ENCODE measurements at places on chromosomes 1 and 21.
A peak's percentile ranks its signal among the peaks of the same experiment; 100 is the strongest.

GRCh38 chr1:112743174-112744008, 28.3 kb upstream of the PPM1J start:
- DNase-seq = no peak

- DNase-seq = no peak
Observed at GRCh38 chr1:100296140-100296539, 30.1 kb downstream of the RTCA start.

DNA sequence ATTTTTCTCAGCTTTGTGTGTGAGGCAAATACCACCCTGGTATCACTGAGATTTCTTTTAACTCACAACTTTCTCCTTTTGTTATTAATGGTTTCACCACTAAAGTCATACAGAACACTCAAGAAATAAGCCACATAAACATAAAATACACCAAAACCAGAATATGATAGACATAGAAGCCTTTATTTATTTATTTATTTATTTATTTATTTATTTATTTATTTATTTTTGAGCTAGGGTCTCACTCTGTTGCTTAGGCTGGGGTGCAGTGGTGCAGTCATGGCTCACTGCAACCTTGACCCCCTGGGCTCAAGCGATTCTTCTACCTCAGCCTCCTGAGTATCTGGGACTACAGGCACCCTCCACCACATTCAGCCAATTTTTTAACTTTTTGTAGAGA, 12.5 kb downstream of the KRTAP8-1 start:
- no peak for DNase-seq

DNA sequence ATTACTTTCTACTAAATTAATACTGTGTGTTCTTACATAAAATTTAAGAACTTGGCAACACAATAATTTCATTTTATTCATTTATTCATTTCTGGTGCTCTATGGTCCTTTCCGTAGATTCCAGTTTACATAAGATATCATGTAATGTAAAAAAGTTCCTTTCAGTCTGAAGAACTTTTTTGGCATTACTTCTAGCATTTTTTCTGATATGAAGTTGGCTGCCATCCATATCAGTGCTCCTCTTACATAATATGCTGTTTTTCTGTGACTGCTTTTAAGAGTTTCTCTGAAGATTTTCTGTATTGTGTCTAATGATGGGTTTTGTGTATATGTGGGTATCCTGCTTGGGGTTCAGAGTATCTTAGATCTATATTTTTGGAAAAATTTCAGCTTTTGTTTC, 34.8 kb downstream of the LIN9 start:
- DNase-seq = no peak

- DNase-seq = no peak
Observed at GRCh38 chr1:54738244-54738643, 22.6 kb downstream of the TTC4 start.

DNA sequence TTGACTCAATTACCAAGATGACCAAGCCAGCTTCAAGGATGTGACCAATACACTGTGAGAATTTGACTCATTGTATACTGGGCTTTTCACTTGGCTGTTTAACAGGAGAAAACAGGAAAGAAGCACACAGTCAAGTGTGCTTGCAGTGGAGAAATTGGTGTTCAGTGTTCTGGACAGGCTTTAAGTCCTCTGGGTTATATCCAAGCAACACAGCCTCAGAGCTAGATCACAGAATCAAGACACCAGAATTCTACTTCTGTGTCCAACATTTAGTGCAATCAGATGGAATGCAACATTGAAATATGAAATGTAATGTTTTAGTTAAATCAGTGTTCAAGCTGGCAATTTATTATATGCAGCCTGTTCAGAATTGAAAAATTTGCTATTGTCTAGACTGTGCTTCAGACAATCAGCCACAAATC, 694.4 kb downstream of the LTN1 start:
- no peak for DNase-seq

GRCh38 chr21:45124596-45124995, 50.2 kb downstream of the ADARB1 start:
- no peak for DNase-seq

- peak; percentile 5 for DNase-seq
Observed at GRCh38 chr1:86542631-86543030, 4.2 kb upstream of the CLCA4 start.

DNA sequence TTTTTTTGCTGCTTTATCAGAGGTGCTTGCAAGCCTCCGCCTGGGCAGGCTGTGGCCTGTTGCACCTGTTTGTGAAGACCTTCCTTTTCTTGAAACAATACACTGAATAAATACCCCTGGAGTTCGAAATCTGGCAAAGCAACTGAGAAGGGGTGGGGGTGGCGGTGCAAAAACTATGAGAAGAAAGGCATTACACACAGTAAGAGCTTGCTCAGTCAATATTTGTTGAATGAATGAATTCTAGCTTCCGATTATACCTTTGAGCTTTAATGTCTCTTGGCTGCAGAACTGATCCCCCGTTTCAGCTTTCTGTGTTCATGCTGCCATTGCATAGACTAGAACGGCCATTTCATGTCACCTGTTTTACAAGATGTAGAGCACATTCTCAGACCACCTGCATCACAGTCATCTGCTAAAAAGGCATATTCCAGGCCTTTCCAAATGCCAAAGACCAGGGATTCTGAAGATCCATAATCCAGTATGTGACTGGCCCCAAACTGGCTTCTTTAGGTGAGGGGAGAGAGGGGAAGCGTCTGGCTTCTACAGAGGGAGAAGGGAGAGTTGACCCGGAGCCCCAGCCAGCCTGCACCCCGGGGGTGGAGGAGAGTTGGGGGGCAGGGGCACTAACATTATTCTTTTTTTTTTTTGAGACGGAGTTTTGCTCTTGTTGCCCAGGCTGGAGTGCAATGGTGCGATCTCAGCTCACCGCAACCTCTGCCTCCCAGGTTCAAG, 111.5 kb downstream of the ETS2 start:
- no peak for DNase-seq

DNA sequence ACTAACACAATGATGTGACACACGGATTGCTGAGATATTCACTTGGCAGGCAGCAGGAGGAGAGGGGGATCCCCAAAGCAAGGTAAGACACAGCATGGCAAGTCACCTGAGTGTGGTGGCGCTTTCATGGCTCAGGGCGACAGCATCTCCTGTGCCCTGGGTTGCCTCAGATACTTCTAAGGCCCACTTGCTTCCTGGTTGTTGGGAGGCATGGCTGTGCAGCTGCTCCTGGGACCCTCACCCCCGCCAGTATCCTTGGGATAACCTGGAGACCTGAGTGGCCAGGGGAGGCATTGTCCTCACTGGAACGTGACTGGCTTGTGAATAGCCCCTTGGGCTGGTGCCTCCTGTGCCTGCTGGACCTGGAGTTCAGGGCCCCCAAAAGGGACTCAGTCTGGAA, 69.8 kb downstream of the STUM start:
- no peak for DNase-seq

- no peak for DNase-seq
Observed at GRCh38 chr1:235652364-235652763, 2.8 kb upstream of the GNG4 start.

DNA sequence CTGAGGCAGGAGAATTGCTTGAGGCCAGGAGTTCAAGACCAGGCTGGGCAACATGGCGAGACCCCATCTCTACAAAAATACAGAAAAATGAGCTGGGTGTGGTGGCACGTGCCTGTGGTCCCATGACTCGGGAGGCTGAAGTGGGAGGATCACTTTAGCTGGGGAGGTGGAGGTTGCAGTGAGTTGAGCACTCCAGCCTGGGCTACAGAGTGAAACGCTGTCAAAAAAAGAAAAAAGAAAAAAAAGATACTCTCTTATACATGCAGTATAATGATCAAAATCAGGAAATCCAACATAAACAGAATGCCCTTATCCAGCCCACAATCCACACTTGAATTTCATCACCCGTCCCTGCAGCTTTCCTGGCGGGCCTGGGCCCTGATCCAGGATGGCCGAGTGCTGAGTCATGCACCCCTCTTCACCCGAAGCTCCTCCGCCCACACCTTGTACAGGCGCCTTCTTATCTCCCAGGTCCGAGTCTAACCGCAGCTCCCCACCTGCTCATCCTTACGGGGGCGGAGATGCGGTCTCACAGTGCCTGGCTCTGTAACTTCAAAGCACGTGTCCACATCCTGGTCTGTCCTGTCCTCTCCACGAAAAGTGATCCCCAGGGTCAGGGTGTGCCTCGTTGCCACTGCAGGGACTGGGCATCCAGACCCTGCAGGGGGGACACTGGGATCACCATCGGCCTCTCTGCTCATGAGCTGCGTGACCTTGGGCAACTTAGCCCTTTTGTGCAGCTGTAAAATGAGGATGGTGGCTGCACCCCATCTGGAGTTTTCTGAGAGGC, 120.2 kb upstream of the SLC45A1 start:
- DNase-seq = peak; percentile 83

GRCh38 chr1:3940754-3941345, 40.8 kb upstream of the C1orf174 start:
- DNase-seq = no peak

DNA sequence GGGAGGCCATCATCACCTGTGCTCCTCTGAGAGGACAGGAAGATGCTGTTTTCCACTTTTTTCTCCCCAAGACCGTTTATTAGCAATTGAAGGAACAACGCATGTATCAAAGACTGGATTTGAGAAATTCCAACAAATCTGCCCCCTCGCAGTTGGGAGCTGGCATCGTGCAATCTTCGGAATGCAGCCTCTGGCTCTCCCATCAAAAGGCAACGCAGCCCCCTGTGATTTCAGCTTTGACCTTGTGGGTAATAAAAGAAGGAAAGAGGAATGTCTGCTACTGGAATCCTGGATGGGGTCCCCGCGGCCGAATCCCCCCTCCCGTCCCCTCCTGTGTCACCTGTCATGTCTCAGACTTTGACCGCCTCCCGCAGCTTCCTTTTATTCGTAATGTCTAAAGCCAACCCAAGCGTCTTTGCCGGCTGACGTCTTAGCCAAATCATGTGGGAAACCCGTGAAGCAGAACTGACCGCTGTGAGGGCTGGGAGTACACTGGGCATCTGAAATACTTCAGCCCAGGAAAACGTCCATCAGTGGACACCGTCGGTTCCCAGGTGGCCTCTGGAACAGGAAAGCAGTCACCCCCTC, 101.5 kb downstream of the WDR4 start:
- no peak for DNase-seq

DNA sequence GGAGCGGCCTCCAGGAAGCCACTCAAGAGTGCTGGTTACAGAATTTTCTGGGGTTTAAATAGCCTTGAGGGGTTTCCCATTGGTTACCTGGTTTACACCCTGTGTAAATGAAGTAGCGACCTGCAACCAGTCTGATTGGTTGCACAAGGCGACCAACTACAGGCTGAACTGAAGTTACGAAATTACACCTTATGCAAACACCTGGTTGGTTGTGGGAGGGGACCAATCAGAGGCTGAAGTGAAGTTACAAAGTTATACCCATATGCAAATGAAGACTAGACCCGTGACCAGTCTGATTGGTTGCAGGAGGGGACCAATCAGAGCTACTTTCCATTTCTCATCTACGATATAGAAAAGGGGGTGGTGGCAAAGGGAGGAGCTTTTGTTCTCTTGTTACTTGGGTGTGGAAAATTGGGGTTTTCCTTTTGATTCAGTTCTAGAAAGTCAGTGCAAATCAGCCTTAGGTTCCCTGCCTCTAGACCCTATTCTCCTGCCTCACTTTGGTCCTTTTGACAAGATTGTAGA, 22.2 kb upstream of the C1orf174 start:
- no peak for DNase-seq

GRCh38 chr1:21334214-21335087, 44.2 kb upstream of the ECE1 start:
- peak; percentile 85 for DNase-seq

GRCh38 chr1:16082283-16083038, 9.0 kb upstream of the FAM131C start:
- DNase-seq = peak; percentile 47

GRCh38 chr21:20106368-20106767, 891.8 kb upstream of the NCAM2 start:
- no peak for DNase-seq

DNA sequence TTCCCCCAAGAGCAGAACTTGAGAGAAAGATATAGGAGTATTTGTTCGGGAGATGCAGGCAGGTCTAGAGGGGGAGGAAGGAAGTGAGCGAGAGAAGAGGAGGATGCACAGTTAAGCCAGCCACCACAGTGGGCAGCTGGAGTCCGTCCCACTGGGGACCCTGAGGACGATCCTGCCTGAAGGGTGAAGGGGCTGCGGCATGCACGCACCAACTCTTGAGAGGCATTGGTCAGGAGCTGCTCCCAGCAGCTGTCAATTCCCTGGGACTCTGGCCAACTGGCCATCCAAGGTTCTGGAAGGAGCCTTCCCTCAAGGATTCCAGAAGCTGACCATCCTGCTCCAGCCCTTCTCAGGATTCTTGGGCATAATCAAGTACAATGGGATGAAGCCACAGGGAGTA, 246.9 kb downstream of the MATN1 start:
- no peak for DNase-seq

GRCh38 chr1:53542551-53542950, 83.4 kb downstream of the DMRTB1 start:
- no peak for DNase-seq

- no peak for DNase-seq
Observed at GRCh38 chr1:21655259-21655658, 13.9 kb downstream of the RAP1GAP start.

GRCh38 chr1:186564582-186564981, 103.7 kb upstream of the PDC start:
- DNase-seq = no peak

DNA sequence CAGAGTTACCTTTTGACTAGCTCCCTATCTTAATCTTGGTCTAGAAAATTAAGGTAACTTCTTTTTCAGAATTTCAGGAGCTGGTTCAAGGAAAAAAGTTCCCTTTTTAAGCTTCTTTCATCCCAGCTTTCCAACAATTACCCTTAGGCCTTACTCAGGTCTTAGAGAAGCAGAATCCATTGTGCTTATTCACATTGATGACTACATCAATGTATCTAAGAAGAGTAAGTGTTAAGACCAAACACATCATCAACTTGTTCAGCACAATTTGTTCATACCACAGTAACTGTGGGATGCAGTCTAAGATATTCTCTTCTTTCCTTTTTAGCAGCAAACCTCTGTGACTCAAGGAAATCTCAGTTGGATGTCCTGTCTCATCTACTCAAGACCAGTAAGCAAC, 4.1 kb downstream of the MRPL9 start:
- no peak for DNase-seq

GRCh38 chr1:180863158-180863775, 49.4 kb upstream of the KIAA1614 start:
- peak; percentile 50 for DNase-seq
